T-helper 17 cell (primary cell): ENCODE measurements at places on chromosomes 2 and 18. TPM values are rescaled to one million over a fixed set of nuclear protein-coding genes. Genes with fewer than 3 reads are reported as not detected.
A peak's percentile ranks its signal among the peaks of the same experiment; 100 is the strongest.

DNA sequence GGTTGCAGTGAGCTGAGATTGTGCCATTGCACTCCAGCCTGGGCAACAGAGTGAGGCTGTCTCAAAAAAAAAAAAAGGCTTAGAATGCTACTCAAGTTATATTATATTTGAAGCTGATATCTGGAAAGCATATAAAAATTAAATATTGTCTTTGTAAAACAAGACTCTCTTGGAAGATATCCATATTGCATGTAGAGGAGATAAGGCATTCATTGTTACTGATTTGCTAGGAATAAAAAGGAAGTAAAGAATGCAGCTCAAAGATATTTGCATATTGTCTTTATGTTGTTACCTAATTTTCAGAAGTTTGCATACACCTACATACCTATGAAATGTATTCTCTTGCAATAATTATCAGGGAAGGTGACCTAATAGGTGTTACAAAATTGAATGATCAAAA lies 79.4 kb downstream of the MYOM1 start:
- DNase-seq, result no peak
- H3K27me3 ChIP-seq, result peaks cover 18% of the 10 kb centered on the region
- H3K4me3 ChIP-seq, result no peak overlapping the region
- H3K36me3 ChIP-seq, result no peaks in the 10 kb centered on the region

CEBPZ gene
- 39.8 TPM for total RNA-seq

- peaks cover 3% of the 10 kb centered on the region for H3K36me3 ChIP-seq
- peak overlapping the region; percentile 33 for H3K4me3 ChIP-seq
- no peaks in the 10 kb centered on the region for H3K27me3 ChIP-seq
- DNase-seq, result no peak
Observed at GRCh38 chr18:46148810-46149209, 44.6 kb downstream of the HAUS1 start.

- H3K27me3 ChIP-seq, result no peaks in the 10 kb centered on the region
- peak; percentile 59 for DNase-seq
- peaks cover 62% of the 10 kb centered on the region for H3K4me1 ChIP-seq
- peak overlapping the region; percentile 95 for H3K4me3 ChIP-seq
Observed at GRCh38 chr2:218290316-218291261, 1.7 kb downstream of the TMBIM1 start.

NDUFV2 gene
- total RNA-seq, result 231 TPM

PARD6G gene
- total RNA-seq, result 3.5 TPM

- H3K27me3 ChIP-seq, result no peaks in the 10 kb centered on the region
- H3K36me3 ChIP-seq, result peaks cover 18% of the 10 kb centered on the region
- H3K4me3 ChIP-seq, result no peak overlapping the region
- DNase-seq, result no peak
Observed at GRCh38 chr2:148957023-148957422, 81.5 kb upstream of the LYPD6B start.

GRCh38 chr2:111954602-111955332 lies 56.4 kb downstream of the MERTK start:
- H3K27me3 ChIP-seq, result peaks cover 33% of the 10 kb centered on the region
- no peak overlapping the region for H3K4me3 ChIP-seq
- no peak overlapping the region for H3K27ac ChIP-seq
- H3K4me1 ChIP-seq, result no peaks in the 10 kb centered on the region
- DNase-seq, result no peak

- H3K4me1 ChIP-seq, result no peaks in the 10 kb centered on the region
- H3K36me3 ChIP-seq, result no peaks in the 10 kb centered on the region
- no peak for DNase-seq
- no peak overlapping the region for H3K27ac ChIP-seq
Observed at GRCh38 chr18:27017901-27018500, 152.5 kb upstream of the AQP4 start.

DNA sequence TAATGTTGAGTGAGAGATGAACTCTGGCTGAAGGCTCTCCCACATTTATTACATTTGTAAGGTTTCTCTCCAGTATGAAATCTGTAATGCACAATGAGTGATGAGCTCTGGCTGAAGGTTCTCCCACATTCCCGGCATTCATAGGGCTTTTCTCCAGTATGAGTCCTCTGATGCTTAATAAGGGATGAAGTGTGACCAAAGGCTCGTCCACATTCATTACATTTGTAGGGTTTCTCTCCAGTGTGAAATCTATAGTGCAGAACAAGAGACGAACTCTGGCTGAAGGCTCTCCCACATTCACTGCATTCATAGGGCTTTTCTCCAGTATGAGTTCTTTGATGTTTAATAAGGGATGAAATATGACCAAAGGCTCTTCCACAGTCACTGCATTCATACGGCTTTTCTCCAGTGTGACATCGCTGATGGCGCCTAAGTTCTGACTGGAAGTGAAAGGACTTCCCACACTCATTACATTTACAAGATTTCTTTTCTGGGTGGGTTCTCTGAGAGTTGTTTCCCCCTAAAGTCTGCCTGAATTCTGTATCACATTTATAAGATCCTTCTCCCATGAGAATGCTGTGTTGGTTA lies 10.2 kb downstream of the ZNF514 start:
- no peaks in the 10 kb centered on the region for H3K4me1 ChIP-seq
- DNase-seq, result no peak
- no peak overlapping the region for H3K27ac ChIP-seq
- peaks cover 8% of the 10 kb centered on the region for H3K36me3 ChIP-seq

DNA sequence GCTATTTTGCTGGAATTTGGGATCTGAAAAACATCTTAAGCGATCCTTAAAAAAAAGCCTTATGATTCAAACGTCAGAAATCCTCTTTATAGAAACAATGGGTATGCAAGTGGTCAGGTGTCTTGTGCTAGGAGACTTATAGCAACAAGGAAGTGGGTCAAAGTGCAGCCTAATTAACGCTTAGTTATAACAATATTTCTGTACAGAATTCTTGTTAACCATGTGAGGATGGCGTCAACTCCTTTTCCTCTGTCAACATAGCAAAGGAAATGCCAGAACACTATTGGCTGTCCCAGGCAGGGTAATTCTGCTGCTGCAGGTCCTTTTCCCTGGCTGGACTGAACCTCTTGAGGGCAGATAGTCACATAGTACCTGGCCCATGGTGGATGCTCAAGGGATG lies 189.4 kb downstream of the MSH2 start:
- peaks cover 10% of the 10 kb centered on the region for H3K27me3 ChIP-seq
- H3K36me3 ChIP-seq, result peaks cover 2% of the 10 kb centered on the region
- H3K4me3 ChIP-seq, result no peak overlapping the region
- no peak overlapping the region for H3K27ac ChIP-seq

DNA sequence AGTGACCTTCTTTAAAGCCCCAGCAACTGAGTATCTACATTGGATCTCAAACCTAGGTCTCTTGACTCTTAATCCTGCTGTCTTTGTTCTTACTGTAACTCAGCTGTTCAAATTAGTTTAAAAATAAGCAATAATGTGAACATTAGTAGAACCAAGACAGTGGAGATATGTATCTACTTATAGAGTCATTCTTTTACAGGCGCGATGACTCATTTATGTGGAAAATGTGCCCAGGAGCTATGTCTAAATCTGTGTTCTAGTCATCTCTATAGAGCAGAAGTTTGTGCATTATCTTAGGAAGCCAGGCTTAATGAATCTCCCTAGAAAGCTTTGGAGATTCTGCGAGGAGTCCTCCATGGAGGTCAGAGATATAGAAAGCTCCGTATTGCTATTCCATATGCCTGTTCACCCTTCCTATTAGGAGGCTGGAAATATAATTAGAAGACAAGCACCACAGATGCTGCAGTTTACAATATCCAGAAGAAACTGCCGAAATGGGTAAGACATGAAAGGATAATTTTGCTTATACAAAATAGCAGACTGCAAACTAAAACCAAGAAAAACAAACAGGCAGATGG lies 211.6 kb downstream of the TRIB2 start:
- peaks cover 16% of the 10 kb centered on the region for H3K4me1 ChIP-seq
- H3K36me3 ChIP-seq, result no peaks in the 10 kb centered on the region
- H3K27ac ChIP-seq, result no peak overlapping the region
- peaks cover 6% of the 10 kb centered on the region for H3K27me3 ChIP-seq
- no peak for DNase-seq
- no peak overlapping the region for H3K4me3 ChIP-seq

GRCh38 chr2:3356799-3357198 lies 20.8 kb downstream of the EIPR1 start:
- no peak for DNase-seq
- peaks cover 9% of the 10 kb centered on the region for H3K36me3 ChIP-seq
- H3K27me3 ChIP-seq, result no peaks in the 10 kb centered on the region
- H3K4me3 ChIP-seq, result no peak overlapping the region
- H3K27ac ChIP-seq, result no peak overlapping the region

GRB14 gene
- not detected for total RNA-seq

UGT1A8 gene
- not detected for total RNA-seq

DNA sequence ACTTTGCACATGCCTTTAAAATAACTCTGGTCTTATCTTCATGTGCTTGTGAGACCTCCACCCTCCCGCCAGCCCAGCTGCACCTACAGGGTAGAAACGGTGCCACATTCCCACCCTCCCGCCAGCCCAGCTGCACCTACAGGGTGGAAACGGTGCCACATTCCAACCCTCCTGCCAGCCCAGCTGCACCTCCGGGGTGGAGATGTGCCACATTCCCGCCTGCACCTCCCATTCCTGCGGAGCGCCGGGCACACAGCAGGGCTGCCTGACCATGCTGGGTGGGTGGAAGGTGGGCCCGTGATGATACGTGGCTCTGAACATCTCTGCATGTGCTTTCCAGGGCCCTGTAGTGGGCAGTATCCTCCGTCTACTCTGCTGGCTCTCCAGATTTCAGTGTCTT lies 243.7 kb upstream of the PXDN start:
- H3K27me3 ChIP-seq, result peaks cover 29% of the 10 kb centered on the region
- H3K36me3 ChIP-seq, result no peaks in the 10 kb centered on the region
- no peak for DNase-seq
- no peaks in the 10 kb centered on the region for H3K4me1 ChIP-seq

DNA sequence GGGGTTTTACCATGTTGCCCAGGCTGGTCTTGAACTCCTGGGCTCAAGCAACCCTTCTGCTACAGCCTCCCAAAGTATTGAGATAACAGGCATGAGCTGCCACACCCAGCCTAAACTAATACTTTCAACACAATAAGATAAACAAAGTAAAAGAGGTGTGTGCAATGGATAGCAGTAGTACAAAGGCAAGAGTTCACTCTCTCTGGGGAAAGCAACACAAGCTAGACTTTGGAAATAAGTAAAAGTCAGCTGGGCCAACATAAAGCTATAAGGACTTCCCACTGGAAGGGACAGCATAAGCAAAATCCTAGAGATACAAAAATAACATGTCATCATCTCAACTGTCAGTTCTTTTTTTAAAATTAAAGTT lies 5.2 kb upstream of the NOSTRIN start:
- H3K27me3 ChIP-seq, result peaks cover 21% of the 10 kb centered on the region
- no peak overlapping the region for H3K27ac ChIP-seq
- H3K4me1 ChIP-seq, result peaks cover 5% of the 10 kb centered on the region
- no peak for DNase-seq
- H3K36me3 ChIP-seq, result peaks cover 3% of the 10 kb centered on the region
- H3K4me3 ChIP-seq, result no peak overlapping the region

- DNase-seq, result no peak
- peak overlapping the region; percentile 15 for H3K4me3 ChIP-seq
- no peaks in the 10 kb centered on the region for H3K36me3 ChIP-seq
Observed at GRCh38 chr2:31997653-31998052, 13.2 kb downstream of the MEMO1 start.

DNA sequence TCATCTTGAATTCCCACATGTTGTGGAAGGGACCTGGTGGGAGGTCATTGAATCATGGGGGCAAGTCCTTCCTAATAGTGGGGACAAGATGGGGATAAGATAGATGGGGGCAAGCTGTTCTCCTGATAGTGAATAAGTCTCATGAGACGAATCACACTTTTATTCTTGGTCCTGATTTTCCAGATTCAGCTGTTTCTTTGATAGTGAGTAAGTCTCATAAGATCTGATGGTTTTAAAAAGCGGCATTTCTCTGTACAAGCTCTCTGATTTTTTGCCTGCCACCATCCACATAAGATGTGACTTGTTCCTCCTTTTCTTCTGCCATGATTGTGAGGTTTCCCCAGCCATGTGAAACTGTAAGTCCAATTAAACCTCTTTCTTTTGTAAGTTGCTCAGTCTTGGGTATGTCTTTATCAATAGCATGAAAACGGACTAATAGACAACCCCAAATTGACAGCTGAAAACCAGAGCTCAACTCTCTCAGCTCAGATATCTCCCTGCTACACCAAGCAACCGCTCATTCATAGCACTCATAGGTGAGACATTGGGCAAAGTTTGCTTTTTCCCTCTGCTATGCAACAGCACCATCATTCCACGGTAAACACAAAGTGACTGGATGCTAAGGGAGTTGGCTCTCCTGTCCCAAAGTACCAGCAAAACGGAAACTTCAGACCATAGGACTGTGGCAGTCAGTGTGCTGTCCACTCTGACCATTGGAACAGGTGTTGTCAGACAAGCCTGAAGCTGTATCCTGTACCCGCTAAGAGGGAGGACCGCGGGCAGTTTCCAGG lies 44.9 kb upstream of the TBC1D8 start:
- H3K36me3 ChIP-seq, result peaks cover 3% of the 10 kb centered on the region
- DNase-seq, result no peak
- H3K4me3 ChIP-seq, result no peak overlapping the region
- no peak overlapping the region for H3K27ac ChIP-seq
- no peaks in the 10 kb centered on the region for H3K4me1 ChIP-seq

DNA sequence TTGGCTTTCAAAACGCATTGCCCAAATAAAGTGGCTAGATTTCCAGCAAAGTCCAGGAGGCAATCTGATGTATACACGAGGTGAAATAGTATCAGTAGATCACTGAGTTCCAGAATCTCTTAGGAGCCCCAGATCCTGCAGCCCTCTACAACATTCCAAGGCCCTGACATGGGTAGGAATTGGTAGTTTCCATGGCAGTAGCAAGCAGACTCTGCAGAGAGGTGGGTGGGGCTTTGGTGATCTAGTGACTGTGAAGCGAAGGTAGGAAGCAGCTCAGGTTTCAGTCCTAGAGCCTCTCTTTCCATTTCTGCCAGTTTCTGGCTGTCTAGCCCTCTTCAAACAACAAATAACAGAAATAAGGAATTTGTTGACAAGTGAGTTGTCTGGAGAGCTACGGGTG lies 13.8 kb upstream of the SGPP2 start:
- peaks cover 12% of the 10 kb centered on the region for H3K27me3 ChIP-seq
- no peaks in the 10 kb centered on the region for H3K4me1 ChIP-seq
- H3K4me3 ChIP-seq, result no peak overlapping the region
- DNase-seq, result no peak

DNA sequence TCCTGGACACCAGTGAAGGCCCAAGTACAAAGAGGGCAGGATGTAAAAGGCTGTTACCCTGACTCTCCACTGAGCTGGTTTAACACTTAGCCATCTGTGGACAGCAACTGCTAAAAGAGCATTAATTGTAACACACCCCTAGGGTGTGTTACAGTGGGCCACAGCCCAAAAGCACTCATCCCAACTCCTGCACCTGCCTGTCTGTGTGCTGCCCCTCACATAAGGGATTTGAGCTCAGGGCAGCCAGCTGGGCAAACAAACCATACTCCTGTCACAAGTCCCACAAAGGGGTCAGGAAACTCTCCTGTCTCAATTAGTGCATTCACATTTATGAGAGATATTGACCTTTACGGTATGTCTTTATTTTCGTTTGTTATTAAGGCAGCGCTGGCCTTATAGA lies 833.1 kb upstream of the NXPH2 start:
- no peaks in the 10 kb centered on the region for H3K36me3 ChIP-seq
- no peaks in the 10 kb centered on the region for H3K4me1 ChIP-seq
- H3K27me3 ChIP-seq, result no peaks in the 10 kb centered on the region
- no peak overlapping the region for H3K27ac ChIP-seq
- DNase-seq, result no peak

SUCLG1 gene
- 45.8 TPM for total RNA-seq

GRCh38 chr2:109324861-109325260 lies 195.9 kb downstream of the SH3RF3 start:
- H3K36me3 ChIP-seq, result peaks cover 2% of the 10 kb centered on the region
- no peak overlapping the region for H3K27ac ChIP-seq
- H3K4me3 ChIP-seq, result no peak overlapping the region
- peaks cover 6% of the 10 kb centered on the region for H3K4me1 ChIP-seq
